ENCODE measurements at places on chromosomes 7 and 10.

GRCh38 chr10:100350914-100351485, 4.0 kb downstream of the SCD start:
- no peak for DNase-seq

GRCh38 chr10:122446668-122447423, 7.6 kb upstream of the ARMS2 start:
- DNase-seq: no peak

DNA sequence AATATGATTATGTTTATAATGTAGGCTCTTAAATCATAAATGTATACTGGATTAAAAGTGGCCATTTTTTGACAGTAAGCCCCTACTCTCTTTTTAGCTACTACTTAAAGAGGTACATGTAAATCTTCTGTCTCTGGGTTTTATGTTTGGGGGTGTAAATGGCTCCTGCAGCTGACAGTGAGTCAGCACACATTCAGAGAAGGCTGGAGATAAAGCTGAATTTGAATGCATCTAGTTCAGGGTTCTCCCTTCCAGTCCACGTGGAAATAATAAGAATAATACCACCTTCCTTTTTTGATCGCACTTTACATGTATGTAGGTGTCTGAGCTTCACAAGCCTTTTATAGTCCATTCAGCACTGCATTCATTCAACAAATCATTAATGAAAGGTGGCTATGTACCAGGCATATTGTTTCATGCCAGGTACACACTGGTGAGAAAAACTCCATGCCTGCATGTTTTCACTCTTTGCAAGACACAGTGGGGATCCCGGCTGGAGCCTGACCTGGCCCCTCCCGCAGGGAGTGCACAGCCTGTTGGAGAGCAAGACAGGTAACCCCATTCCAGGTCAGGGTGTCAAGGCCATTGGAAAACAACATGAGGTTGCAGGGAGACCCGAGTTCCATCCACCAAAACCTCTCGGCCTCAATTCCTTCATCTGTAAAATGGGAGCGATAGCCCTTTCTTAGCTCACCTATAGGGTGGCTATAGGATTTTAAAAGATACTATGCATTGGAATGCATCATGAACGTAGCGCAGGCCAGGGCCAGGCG, 107.5 kb upstream of the ANLN start:
- no peak for DNase-seq

DNA sequence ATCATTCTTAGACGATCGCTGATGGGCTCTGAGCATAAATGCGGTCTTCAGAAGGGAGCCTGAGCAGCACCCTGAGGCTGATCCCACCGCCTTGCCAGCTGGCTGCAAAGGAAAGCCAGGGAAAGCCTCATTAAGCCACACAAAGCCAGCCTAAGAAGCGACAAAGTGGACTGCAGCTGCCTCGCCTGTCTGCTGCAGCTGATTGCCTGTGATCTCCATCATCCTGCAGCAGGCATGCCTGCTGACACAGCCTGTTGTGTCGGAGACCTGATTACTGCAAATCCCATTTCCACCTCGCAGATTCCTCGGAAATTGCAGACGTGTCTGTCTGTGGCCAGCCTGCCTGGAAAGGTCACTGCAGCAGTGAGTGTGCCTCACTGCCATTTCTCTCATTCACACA, 1087.0 kb upstream of the AUTS2 start:
- no peak for DNase-seq

GRCh38 chr10:351770-352334, 216.6 kb downstream of the ZMYND11 start:
- DNase-seq: no peak
